NCI-H526 treated with DMSO at 0.1 percent for 48 hours (cell line): ENCODE measurements at places on chromosomes 11 and 22.

GRCh38 chr22:43004362-43005035 is 10.4 kb downstream of the PACSIN2 start:
- peak; percentile 1 for DNase-seq

DNA sequence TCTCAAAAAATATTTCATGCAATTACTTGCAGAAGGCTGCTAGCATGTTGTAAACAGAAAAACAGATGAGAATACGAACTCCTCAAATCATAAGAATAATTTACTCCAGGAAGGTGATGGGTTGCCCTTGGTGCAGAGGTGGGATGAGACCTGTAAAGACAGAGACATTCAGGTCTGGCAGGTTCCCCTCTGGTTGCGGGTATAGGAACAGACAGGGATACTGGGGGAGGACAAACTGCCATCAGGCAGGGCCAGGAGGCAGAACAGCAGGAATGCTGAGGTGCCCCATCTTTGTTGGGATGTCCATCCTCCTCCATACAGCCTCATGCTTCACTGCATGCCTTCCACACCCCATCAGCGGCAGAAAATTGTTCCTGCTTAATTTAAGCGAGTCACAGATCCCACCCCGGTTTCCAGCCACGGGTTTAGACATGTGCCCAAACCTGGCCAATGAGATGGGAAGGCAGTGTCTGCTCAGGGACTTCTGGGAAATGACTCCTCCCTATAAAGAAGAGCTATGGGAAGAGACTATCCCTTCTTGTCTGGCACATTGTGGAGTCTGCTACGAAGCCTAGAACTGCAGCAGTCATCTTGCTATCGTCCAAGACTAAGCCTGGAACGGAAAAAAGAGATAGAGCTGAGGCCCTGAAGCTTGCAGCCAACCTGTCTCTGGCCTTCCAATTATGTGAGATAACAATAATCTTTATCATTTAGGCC is 23.1 kb upstream of the IRAG1 start:
- DNase-seq = no peak

DNA sequence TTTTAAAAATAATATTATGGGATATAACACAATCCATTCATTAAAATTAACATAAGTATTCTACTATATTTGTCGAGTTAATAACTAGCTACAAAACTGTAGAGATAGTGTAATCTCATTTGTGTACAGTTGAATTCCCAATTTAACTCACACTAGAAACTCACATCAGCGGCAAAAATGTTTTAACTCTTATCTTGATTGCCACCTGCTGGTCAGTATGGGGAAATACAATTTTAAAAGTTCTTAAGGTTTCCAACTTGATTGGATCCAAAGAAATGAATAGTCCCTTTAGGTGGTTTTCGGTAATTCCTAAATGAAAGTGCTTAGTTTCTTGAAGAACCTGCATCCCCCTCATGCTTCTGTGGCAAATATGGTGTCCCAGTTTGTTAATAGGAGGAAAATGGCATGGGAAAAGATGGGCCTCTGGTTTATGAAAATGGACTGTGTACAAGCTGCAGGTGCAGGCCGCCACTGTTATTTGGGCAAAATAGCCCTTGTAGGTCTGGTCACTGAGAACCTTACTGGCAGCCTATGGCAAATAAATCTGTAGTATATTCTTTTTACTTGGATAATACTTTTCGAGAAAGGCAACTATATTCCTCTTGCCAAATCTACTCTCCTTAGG is 33.7 kb upstream of the SLC17A6 start:
- DNase-seq = peak; percentile 65

DNA sequence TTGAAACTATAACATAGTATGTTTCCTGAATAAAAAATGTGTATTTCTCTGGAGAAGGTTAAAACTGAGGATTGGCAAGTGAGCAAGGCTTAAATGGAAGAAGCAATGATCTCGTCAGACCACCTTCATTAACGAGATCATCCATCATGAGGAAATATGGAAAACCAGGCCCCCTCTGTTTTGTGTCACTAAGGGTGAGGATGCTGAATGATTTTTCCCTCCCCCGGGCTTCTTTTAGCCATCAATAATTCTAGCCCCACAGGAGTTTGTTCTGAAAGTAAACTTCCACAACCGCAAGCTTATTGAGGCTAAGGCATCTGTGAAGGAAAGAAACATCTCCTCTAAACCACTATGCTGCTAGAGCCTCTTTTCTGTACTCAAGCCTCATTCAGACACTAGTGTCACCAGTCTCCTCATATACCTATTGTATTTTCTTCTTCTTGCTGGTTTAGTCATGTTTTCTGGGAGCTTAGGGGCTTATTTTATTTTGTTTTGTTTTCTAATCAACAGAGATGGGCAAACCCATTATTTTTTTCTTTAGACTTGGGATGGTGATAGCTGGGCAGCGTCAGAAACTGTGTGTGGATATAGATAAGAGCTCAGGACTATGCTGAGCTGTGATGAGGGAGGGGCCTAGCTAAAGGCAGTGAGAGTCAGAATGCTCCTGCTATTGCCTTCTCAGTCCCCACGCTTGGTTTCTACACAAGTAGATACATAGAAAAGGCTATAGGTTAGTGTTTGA is 5.8 kb upstream of the HBE1 start:
- no peak for DNase-seq

GRCh38 chr22:19917389-19918138 is 24.0 kb upstream of the COMT start:
- no peak for DNase-seq

DNA sequence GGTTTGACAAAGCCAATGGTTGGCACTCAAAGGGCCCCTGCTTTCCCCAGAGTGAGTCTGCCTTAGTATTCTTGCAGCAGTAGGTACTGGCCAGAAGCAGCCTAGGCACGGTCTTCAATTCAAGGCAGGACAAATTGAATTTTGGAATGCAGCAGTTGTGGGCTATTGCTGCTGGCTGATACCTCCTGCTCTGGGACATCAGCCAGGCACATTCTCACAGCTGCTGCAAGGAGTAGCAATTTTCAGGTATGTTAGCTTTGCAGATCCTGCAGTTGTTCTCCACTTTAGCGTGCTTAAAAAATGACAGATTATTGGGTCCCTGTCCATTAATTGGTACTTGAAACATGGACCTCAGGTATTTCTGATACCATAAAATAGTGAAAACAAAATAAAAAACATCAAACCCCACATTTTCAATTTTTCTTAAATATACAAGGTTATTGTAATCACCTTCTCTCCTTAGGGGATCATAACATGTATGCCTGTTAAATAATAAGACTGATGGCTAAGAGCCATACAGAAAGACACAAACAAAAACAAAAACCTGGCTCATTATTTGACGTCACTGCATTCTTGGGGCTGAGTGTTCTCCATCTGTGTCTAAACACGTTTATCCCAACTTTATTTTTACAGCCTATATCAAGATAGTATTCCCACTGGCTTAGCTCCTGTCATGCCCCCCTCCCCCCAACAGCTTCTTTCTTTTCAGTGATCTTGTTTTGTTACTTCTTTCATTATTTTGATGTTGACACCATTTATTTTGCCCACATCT is 85.1 kb upstream of the CARD18 start:
- no peak for DNase-seq

DNA sequence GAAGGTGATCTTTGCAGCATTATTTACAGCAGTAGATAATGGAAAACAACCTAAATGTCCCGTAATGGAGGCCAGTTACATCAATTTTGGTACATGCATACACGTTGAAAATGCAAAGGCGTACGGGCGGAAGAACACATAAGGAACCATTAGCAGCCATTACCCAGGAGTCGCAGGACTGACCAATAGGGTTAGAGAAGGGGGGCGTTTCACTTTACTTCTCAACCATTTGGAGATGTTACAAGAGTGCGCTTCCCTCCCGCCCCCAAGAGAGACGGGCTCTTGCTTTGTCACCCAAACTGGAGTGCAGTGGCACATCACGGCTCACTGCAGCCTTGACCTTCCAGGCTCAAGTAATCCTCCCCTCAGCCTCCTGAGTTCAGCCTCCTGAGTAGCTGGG is 52.8 kb upstream of the SLC35C1 start:
- DNase-seq = no peak

- DNase-seq = no peak
Observed at GRCh38 chr22:50177537-50178470, 7.3 kb downstream of the PANX2 start.

DNA sequence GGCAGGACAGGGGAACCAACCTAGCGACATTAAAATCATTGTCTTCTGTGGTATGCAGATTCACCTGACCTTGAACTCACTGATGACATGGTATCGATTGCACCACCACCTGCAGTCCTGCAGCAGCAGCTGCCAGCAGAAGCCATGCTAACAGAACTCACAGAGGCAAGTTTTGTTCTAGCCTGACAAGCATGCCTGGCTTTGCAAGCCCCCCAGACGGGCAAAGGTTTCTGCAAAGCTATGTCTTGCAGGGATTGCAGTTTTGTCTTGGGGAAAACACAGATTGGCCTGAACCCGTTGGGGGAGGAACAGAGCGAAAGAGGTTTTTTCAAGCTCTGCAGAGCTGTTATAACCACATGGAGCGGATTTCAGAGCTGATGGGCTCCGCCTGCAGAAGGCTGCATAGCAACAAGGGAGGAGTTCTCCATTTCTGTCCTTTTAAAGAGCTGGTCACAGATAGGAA is 221.0 kb downstream of the HIPK3 start:
- DNase-seq = peak; percentile 65

DNA sequence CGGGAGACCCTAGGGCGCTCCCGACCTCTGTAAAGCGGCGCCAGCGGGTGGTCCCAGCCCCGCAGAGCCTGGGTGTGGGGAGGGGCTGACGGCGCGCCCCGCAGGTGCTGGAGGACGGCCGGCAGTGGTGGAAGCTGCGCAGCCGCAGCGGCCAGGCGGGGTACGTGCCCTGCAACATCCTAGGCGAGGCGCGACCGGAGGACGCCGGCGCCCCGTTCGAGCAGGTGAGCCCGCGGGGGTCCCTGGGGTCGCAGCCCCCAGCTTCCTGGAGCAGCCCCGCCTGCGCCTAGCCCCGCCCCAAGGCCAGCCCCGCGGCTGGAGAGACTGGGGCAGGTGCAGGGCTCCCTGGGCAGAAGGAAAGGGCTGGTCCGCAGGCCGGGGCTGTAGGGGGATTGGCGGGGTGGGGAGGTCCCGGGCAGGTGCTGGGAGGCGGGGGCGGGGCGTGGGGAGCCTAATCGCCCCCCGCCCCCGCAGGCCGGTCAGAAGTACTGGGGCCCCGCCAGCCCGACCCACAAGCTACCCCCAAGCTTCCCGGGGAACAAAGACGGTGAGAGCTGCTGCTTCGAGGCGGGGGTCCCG is 19.7 kb downstream of the EPS8L2 start:
- no peak for DNase-seq

DNA sequence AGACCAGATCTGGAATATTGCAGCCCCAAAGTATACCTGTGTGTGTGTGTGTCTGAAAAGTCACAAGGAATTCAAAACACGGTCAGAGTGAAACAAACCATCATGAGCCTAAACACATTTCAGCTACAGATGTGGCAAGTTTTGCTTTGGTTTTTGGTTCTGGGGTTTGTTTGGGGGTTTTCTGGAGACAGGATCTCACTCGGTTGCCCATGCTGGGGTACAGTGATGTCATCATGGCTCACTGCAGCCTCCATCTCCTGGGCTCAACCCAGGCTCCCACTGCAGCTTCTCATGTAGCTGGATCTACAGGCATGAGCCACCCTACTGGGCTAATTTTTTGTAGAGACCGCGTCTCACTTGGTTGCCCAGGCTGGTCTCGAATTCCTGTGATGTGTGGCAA is 41.4 kb upstream of the PHF21A start:
- no peak for DNase-seq

- DNase-seq = no peak
Observed at GRCh38 chr22:29907753-29908515, 25.0 kb downstream of the MTMR3 start.

- DNase-seq = no peak
Observed at GRCh38 chr11:107609400-107610218, 18.7 kb downstream of the ELMOD1 start.

DNA sequence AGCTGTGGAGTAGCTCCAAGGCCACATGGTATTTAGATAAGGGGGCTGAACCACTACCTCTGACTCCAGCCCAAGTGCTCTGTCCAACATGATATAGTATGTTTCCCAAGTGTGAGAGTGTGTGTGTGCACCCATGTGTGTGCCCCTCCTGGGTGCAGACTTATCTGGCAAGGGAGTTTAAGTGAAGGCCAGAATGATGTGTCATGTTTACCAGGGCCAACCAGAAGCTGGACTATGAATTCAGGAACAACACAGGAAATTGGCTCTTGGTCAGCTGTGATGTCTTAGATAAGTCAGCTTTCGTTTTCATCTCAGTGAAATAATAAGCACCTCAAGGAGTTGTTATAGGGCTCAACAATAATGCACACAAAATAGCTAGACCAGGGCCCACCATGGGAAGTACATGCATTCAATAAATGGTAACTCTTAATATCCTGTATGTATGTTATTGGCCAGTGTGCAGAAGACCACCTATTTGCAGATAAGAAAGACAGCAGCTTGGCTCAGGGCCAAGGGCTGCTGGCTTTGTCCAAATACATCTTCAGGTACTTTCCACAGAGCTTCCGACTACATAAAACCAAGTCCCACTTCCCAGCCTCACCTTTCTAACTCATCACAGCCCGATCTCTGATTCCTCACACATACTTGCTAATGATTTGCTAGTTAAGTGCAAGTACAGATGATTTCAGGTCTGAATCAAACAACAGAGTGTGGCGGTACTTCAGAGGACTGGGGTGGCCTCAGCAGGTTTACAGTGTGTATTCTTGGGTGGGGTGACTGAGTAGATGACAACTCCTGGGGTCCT is 120.9 kb downstream of the ME3 start:
- DNase-seq = no peak

DNA sequence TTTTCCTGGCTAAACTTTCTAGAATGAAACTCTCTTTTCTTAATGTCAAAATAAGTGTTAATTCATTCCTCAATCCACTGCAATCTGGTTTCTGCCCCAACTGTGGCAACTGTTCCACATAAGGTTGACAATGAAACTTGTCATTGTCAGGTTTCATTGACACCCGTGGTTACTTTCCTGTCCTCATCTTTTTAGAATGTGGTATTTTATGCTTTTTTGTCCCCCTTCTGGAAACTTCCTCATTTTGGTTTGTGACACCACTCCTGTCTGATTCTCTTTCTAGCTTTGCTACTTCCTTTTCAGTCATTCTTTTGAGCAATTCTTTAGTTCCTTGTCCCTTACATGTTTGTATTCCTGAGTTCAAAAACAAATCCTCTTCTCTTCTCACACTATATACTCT is 7.5 kb upstream of the PDE3B start:
- no peak for DNase-seq

GRCh38 chr22:38782402-38783094 is 11.4 kb downstream of the DNAL4 start:
- DNase-seq = no peak

DNA sequence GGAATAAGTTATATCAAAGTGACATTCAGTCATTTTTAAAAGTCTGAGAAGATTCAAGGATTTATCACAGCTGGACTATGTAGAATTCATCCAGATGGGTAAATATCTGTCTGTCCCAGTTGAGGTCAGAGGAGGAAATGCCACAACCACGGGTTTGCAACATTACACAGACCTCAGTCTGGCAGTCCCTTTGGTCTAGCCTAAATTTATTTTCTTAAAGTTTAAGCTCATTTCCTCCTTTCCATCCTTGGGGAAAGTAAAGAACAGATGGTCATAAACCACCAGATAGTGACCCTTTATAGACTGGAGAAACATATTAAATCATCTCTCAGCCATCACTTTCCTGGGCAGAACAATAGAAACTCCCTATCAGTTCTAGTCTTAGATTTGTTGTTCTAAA is 238.4 kb upstream of the DDI1 start:
- no peak for DNase-seq
